ENCODE measurements at places on chromosomes 7 and 10.

- DNase-seq: peak; percentile 45
Measured at GRCh38 chr10:70619271-70620019, 16.9 kb upstream of the PRF1 start.

DNA sequence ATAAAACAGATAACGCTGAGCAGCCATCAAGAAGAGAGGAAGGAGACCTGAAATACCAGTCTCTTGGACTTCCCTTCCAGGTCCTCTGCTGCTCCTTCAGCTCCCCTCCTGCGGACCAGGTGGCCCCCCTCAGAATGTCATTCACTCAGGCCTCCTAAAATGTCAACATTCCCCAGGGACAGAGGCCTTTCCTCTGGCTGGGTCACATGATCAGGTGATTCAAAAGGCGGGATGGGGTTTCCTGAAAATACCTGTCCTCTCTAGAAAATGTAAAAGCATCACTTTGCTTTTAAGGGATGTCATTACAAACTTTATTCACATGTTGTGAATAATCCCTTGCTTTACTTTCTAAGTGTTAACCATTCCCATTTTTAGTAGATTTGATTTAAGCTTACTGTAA is 311.1 kb downstream of the INHBA start:
- DNase-seq: no peak

- DNase-seq: peak; percentile 10
Measured at GRCh38 chr10:49222170-49222569, 34.0 kb upstream of the TMEM273 start.

- peak; percentile 1 for DNase-seq
Measured at GRCh38 chr7:65448816-65449504, 75.3 kb downstream of the ZNF92 start.

- no peak for DNase-seq
Measured at GRCh38 chr10:97048649-97049427, 136.9 kb downstream of the SLIT1 start.

DNA sequence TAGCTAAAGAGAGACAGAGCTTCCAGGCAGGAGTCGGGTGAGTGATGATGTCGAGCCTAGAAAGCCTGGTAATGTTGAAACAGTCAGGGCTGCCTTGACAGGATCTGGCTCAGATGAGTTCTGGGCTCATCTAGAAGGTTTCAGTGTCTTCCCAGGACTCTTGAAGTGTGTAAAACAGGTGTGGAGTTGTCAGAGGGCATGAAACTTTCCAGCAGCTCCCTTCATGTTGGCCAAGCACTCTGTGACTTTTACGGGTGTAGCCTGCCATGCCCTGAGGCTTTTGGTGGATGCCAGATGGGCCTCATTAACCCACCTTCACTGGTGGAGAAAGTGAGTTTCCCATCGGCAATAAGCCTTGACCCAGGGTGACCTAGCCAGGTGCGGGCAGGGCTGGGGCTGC is 66.4 kb upstream of the PDCD4 start:
- no peak for DNase-seq

DNA sequence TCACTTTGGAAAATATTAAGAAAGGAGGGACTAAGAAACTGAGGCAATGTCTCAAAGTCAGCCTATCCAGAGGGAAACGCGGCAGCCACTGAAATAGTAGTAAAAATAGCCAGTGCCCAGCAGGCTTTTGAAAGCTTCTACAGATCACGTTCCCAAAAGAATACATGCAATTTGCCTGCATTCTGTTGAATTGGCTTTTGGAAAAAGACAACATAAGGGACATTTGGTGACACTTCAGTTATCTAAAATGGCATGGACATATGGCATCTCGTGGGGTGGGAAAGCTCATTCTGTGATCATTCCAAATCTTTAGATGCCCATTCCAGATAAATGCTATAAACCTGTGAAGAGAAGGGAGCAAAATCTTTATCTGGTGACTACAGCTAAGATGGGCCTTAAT is 82.8 kb upstream of the PDE1C start:
- no peak for DNase-seq

GRCh38 chr10:17006631-17007417 is 122.8 kb downstream of the CUBN start:
- DNase-seq: no peak

DNA sequence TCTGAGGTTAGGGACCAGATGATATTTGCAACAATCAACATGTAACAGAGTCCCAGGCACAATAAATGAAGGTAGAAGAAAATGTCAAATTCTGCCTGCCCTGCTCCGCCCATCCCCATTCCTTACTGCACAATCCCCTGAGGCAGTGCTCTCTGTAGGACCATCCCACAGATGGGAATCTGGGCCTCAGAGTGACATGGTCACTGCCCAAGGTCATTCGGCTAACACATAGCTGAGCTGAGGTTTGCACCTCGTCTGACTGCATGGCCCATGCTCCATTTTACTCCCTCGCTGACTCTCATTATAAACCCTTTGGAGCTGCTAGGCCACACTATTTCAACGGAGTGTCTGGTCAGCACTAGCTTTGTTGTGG is 1.2 kb downstream of the HOGA1 start:
- DNase-seq: no peak

- DNase-seq: no peak
Measured at GRCh38 chr7:20193873-20194272, 23.3 kb downstream of the MACC1 start.

GRCh38 chr10:107686095-107686494 is 521.6 kb upstream of the SORCS1 start:
- no peak for DNase-seq

DNA sequence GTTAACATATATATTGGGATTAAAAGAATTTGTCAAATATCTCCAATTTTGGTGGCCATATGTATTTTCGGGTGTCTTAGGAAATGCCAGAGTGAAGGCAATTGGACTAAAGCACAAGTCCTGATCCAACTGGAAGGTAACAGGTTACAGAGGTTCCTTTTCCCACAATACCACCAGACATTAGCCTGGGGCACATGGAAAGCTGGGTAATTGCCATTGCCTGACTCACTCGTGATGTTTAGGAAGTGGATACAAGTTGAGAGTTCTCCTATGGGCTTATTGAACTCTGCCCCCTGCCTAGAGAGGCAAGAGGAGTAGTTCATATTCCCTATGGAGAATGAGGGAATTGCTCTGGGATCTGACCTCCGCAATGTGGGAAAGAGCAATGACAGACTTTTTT is 5.7 kb downstream of the DNAH11 start:
- DNase-seq: no peak

DNA sequence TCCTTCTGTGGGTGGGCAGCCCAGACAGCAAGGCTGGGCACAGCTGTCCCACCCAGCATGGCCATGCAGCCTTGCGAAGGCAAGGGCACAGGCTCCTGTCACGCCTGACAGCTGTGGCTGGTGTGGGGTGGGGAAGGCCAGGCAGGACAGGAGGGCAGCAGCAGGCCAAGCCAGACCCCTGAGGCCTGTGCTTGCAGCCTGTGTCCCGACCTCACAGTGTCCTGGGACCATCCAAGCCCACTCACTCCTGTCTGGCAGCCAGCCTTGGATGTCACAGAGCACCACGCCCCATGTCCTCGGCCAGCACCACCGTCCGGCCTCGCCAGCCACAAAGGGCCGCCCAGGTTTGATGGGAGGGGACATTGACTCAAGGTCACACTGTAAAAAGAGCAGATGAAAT is 85.5 kb upstream of the LRRC4 start:
- no peak for DNase-seq

GRCh38 chr7:57203161-57203791 is 71.0 kb upstream of the ZNF479 start:
- DNase-seq: no peak

- DNase-seq: no peak
Measured at GRCh38 chr10:76557366-76557765, 1080.2 kb downstream of the KCNMA1 start.

DNA sequence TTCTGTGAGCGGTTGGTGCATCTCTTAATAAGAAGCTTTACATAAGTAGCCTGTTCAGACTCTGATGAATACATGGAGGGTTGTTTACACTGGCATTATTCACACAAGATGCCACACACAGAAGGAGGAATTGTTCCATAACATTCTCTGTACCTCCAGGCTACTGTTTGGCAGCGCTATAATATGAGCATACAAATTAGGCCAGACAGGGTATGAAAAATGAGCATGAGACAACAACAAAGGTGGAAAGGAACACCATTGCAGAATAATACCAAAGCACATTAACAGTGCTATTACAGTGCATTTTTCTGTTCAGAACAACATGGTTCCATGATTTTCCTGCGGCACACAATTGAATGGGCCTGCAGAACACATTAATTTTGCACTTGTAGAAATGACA is 417.2 kb upstream of the C7orf33 start:
- DNase-seq: no peak

DNA sequence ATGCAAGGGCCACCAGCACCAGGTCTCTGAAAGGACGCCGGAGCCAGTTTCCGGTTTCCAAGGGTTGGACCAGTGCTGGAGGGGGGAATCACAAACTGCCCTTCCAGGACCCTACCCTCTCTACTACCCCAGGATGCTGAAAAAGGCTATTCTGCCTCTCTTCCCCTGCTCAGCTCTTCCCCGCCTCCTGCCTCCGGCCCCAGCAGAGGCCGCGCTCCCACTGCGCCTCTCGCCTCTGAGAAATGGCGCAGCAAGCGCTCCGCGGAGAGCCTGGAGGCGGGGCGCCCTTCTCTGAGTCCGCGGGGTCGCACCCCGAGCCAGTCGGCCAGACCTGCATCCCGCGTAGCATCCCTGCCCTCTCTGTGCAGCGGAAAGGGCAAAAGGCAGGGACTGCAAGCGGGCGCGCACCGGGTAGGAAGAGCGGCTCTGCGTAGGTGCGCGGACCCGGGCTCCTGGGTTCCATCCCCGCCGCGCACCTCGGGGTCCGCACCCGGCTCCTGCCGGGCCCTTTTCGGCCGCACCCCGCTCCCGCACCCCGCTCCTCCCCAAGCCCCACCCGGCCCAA is 476 bp upstream of the RET start:
- DNase-seq: no peak

GRCh38 chr10:69223028-69223342 is 2.9 kb downstream of the HKDC1 start:
- no peak for DNase-seq

DNA sequence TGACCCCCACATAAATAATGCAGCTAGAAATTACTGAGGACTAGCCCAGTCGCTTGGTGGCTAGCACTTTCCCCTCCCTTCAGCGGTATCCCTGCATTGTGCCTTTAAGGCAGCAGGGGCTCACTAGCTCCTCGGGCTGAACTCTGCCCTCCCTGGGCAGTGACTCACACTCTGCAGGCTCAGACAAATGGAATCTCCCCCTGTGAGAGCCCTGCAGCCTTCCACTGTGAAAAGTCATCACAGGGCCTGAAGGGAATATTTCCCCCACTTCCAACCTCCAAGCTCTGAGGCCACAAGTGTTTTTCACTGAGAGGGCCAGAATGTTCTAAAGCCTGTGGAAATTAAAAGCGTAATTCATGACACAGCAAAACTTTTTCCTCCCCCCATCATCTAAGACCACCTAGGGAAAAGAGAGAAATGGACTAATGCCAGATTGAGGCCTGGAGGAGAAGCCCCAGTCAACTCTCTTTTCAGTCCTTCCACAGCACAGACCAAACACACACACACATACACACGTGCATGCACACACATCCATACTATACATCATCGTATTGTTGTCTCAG is 93.6 kb upstream of the COL1A2 start:
- peak; percentile 95 for DNase-seq

- no peak for DNase-seq
Measured at GRCh38 chr10:63641366-63641765, 120.2 kb downstream of the REEP3 start.

GRCh38 chr7:116271161-116271913 is 61.0 kb downstream of the TES start:
- DNase-seq: no peak

- no peak for DNase-seq
Measured at GRCh38 chr7:51273360-51273759, 43.2 kb downstream of the COBL start.

DNA sequence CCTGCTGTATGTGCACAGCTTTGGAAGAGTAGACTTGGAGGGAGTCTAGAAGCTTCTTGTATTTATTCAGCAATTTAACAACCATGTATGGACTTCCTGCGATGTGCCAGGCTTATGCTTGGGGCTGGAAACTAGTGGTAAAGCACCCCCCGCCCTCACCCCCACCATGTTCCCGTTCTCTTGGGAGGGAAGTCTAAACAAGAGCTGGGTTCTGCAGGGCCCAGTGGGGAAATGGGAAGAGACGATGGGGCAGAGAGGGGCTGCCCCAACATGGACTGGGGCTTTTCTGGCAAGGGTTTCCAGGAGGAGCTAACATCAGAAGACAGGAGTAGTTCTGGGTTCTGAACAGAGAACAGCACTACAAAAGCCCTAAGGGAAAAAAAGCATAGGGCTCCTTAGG is 8.0 kb downstream of the RASSF4 start:
- no peak for DNase-seq

DNA sequence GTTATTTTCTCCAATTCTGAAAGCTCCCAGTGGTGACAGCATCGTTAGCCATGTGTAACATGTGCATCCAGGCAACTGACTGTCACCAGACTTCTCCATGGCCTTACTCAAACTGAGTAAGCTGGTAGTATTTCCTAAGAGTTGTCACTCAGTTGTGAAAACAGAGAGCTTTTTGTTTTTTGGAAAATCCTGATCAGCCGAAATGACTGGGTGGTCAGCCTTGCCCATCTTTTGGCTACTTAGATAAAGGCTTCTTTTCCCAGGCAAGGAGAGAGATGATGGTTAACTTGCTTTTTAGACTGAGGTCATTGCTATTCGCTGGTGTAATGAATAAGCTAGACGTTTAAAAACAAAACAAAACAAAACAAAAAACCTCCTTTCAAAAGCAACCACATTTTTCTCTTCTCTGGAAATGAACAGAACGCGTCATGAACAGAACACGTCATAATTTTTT is 159.5 kb upstream of the KLF14 start:
- peak; percentile 56 for DNase-seq

DNA sequence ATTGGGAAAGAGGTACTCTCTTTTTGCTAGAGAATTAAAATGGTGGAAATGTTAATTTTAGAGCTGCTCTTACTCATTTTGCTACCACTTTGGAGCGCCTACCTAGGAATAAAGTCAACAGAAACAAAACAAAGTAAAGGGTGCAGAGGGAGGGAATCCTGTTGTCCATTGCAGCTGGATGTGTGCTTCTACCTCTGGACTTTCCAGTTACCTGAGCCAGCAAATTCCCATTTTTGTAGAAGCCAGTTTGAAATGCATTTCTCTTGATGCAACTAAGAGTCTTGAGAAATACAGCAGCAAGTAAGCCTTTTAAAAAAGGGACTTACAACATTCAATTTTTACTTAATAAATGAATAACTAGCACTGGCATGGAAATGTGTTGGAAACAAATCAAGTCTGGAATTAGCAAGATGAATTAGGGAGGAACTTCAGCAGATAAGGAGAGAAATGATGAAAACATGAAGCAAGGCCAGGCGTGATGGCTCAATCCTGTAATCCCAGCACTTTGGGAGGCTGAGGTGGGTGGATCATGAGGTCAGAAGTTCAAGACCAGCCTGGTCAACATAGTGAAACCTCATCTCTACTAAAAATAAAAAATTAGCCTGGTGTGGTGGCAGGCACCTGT is 113.5 kb upstream of the CTTNBP2 start:
- no peak for DNase-seq

GRCh38 chr7:38723327-38723726 is 92.2 kb upstream of the AMPH start:
- DNase-seq: no peak

- no peak for DNase-seq
Measured at GRCh38 chr7:53358269-53358668, 322.8 kb downstream of the POM121L12 start.

- no peak for DNase-seq
Measured at GRCh38 chr10:90047243-90047729, 345.9 kb downstream of the KIF20B start.

GRCh38 chr10:83871187-83872081 is 267.9 kb upstream of the GHITM start:
- peak; percentile 69 for DNase-seq

- no peak for DNase-seq
Measured at GRCh38 chr10:59433720-59434428, 71.5 kb upstream of the FAM13C start.

Data from A549 (cell line).